Suprapubic skin (tissue), 4 donors: ENCODE measurements at places on chromosomes 16 and 17. TPM values are rescaled to one million over a fixed set of nuclear protein-coding genes. Genes with fewer than 3 reads are reported as not detected.

The SLC52A1 gene
- total RNA-seq = 6.3 TPM

The VMO1 gene
- 1.4 TPM for total RNA-seq

The SOST gene
- total RNA-seq = not detected

The CFAP119 gene
- 4.1 TPM for total RNA-seq

The OTOP2 gene
- 0.49 TPM for total RNA-seq

The GGT6 gene
- 64.6 TPM for total RNA-seq

The BIRC5 gene
- 9.6 TPM for total RNA-seq

- DNase-seq = no peak
Measured at GRCh38 chr16:67657751-67658518, 2.1 kb downstream of the ACD start.

DNA sequence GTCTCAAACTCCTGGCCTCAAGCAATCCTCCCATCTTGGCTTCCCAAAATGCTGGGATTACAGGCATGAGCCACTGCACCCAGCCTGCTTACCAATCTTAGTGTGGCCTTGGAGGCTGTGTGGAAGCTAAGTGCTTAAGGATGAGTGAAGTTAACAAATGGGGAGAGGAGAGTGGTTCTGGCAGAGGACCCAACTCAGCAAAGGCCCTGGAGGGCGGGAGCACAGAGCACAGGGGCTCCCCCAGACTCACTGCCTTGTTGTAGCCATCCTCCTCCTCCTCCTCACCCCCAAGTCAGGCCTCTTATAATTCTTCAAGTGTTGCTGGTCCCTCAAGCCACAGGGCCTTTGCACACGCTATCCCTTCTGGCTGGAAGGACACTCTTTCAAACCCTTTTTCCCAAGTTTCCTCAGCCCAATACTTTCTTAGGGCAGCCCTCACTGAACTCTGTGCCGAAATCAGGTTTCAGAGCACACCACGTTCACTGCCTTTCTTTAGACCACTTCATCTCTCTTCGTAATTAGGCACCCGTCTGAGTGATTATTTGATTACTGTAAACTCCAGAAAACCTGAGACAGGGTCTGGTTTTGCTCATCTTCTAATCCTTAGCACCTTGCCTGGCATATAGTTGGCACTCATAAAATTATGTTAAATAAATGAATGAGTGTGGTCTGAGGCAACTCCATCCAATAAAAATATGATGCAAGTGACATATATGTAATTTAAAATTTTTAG lies 23.4 kb downstream of the NGFR start:
- DNase-seq = peak; percentile 51

DNA sequence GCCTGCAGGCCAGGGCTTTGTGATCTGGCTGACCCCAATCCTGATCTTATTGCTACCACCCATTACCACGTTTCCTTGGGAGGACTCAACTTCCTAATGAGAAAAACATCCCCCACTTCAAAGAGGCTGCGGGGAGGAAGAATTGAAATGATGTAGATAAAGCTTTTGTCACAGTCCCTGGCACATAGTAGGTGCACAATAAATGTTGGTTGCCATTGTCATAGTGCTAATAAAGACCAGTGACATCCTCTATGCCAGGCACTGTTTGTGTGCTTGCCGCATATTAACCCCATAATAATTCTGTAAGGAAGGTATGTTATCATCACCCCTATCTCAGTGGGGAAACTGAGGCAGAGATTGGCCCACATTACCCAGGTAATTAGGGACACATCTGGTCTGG lies 22.4 kb downstream of the WNT3 start:
- no peak for DNase-seq

- DNase-seq = no peak
Measured at GRCh38 chr16:56279914-56280313, 88.6 kb downstream of the GNAO1 start.

DNA sequence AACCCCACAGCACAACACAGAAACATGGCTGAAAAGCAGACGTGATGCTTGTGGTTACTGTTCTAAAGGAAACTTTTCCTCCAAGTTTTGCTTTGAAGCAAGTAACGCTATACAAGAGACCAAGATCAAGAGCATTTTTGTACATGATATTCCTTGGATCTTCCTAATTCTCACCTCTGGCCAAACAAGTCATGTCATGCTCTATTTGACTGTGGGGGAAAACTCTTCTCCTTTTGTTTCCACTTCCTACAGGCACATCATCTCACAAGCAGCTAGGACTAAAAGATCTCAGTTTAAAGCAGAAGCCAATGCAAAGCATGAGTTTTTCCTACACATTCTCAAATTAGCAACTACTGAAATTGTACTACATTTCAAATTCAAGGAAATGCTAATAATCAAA lies 50.7 kb downstream of the CFDP1 start:
- DNase-seq = no peak

- DNase-seq = peak; percentile 57
Measured at GRCh38 chr16:67151431-67152097, 766 bp upstream of the B3GNT9 start.

DNA sequence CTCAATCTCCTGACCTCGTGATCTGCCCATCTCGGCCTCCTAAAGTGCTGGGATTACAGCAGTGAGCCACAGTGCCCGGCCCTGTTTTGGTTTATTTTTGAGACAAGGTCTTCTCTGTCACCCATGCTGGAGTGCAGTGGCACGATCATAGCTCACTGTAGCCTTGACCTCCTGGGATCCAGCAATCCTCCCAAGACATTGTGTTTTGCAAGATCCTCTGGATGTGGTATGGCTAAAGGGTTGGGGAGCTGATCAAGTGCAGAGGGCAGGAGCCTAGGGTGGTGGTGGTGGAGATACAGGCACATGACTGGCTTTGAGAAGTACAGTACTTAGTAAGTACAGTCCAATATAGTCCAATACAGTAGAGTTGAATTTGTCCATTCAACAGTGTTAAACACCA lies 16.6 kb upstream of the TNS4 start:
- DNase-seq = peak; percentile 49

DNA sequence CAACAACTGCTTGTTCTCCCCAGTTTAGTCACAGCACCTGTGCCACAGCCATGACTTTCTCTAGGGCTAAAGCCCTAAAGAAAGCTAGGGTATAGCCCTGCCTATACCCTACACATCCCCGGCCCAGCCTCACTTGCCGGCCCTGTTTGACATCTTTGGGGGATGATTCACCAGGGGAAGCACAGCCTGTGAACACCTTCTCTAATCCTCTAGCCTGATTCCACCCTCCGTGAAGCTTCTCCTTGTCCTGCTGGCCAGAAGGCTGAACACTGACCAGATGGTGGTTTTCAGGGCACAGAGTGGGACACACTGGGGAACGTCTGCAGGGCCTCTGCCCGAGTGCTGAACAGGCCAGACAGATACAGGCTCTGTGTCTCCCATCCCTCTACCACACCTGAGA lies 6.0 kb downstream of the CLEC16A start:
- no peak for DNase-seq

GRCh38 chr17:37604556-37604955 lies 4.7 kb downstream of the SYNRG start:
- DNase-seq = no peak

DNA sequence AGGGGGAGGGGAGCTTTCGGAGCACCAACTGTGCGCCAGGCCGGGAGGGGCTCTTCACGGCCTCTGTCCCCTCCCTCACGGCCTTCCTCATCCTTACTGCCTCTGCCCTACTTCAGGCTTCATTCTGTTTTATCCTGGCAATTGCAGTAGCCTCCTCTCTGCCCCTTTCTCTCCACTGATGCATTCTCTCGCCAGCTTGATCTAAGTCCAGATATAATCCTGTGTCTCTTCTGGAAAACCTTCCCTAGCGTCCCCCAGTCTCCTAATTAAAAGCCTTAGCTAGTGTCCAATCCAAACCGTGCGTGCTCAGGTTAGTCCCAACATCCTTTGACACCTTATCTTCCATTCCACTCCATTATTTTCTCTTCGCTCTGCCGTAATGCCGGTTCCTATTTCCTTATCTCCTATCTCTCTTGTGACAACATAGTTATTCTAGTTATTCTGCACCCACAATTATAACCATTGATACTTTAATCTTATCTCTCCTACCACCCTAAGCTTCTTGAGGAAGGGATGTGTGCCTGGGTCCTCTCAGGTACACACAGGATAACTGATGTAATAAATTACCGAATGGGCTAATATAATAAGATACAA lies 869 bp downstream of the ZNF48 start:
- no peak for DNase-seq

DNA sequence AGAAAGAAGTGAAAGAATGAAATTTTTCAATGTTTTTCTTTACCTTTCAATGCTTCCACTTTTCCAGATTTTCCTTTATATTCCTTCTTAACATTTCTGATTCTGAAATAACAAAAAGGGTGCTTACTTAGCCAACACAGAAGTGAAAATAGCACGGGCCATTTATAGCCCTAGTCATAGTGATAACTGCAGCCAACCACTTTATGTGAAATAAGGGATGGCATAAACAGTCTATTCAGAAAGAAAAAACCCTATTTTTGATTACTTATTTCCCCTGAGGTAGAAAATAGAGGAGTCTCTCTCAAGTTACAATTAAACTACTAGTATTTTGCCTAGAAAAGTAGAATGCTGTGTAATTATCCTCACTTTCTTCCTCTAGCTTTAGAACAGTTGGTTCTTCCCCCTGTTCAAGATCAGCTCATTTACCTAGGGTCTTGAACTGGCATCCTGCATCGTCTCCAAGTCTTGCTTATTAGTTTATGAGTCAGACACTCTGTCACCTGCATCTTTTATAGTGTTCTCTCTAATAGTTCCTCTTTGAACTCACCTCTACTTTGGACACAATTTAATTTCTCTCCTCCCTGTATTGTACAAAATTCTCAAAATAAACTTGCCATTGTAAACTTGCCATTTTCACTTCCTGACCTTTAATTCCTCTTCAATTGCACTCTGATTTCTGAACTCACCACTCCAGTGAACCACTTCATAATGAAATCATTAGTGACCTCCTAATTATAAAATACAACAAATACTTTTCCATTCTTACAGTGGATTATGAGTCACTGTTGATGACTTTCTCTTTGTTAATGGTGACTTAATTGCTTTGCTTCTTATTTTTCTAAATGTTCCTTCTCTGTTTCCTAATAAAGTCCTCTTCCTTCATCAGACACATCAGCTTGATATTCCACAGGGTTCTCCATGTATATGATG lies 23.6 kb downstream of the ABCA6 start:
- DNase-seq = no peak

GRCh38 chr16:69223882-69224281 lies 36.9 kb downstream of the SNTB2 start:
- no peak for DNase-seq

DNA sequence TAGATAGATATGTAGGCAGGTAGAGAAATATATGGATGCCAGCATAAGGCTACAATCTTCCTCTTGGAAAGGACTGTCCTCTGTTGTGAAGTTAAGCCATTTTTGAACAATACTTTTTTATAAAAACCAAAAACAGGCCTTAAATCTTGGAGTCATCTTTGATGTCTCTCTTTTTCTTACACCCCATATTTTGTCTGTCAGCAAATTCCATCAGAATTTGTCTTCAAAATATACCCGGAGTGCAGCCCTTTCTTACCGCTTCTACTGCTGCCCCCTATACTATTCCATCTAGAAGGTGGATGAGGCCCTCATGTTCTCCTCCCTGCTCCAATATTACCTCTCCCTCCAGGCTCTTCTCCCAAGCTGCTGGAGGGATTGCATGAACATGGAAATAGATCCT lies 326.5 kb downstream of the HAPSTR1 start:
- no peak for DNase-seq

DNA sequence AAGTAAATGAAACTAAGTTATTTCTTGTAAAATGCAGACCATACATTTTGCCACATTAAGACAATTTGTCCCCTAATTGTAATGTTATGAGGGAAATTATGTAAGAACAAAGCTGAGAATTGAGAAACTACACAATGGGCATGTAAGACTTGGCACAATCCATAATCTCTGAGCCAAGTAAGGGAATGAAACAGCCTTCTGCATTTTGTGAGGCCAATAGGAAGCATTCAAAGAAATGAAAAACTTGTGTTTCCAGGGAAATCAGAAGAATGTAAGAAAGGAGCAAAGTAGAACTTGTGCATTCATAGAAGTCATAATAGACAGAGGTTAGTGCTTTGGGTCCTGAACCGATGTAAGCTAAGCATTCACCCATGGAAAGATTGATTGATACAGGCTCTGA lies 1.8 kb downstream of the KRTAP9-4 start:
- no peak for DNase-seq

- DNase-seq = no peak
Measured at GRCh38 chr16:19006446-19007315, 22.9 kb downstream of the TMC7 start.

GRCh38 chr17:27754549-27754948 lies 45.8 kb downstream of the NOS2 start:
- no peak for DNase-seq

DNA sequence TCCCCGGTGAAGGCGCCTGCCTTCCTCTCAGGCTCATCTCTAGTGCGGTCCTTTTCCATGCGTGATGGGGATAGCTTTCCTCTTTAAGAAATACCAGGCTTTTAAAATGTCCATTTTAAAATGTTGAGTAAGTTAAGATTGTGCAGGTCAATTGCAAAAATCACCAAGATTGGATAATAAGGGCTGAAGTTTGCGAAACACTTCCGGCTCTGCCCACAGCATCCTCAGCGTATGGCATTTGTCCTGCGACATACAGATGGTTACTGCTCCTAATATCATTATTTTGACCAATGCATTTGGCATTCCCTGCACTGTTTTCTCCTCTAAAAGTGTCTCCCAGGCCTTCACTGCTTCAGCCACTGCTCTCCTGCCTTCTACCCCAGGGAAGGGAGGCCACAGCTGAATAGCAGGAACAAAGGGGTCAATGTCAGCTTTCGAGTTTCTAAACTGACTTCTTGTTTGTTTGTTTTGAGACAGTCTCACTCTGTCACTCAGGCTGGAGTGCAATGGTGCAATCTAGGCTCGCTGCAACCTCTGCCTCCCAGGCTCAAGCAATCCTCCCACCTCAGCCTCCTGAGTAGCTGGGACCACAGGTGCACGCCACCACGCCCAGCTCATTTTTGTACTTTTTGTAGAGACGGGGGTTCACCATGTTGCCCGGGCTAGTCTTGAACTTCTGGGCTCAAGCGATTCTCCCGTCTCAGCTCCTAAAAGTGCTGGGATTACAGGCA lies 91.9 kb downstream of the CRISPLD2 start:
- no peak for DNase-seq

DNA sequence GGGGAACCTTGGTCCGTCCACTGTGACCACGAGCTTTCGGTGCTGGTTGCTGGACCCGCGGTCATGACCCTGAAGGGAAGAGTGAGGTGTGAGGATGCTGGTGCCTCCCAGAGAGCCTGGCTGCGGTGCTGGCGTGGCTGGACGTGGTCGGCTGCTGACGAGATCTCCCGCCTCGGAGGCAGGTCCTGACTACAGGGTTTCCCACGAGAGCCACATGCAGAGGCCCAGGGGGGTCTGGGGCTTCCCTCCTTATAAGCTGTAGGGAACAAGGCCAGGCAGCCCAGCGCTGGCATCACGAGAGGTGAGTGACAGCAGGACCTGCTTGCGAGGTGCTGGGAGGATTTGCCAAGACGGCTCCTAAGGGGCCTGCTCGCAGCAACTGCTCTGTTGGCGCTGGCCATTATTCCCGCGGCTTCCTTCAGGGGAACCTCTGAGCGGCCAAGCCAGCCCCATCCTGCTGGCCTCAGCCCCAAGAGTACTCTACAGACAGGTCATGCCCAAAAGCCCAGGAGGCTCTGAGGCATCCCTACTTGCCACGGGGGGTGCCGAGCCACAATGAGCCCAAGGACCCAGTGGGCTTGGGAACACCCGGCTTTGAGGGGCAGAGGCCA lies 134.8 kb downstream of the FOXL1 start:
- no peak for DNase-seq

- DNase-seq = no peak
Measured at GRCh38 chr16:48434653-48435317, 49.6 kb upstream of the SIAH1 start.

- no peak for DNase-seq
Measured at GRCh38 chr17:76848670-76849069, 19.5 kb upstream of the MGAT5B start.

GRCh38 chr16:68512183-68512582 lies 26.9 kb upstream of the ZFP90 start:
- no peak for DNase-seq
